ENCODE measurements at places on chromosomes 5 and 9. TPM values are rescaled to one million over a fixed set of nuclear protein-coding genes. Genes with fewer than 3 reads are reported as not detected.

The F2RL1 gene
- 26.3 TPM for total RNA-seq

The SPZ1 gene
- total RNA-seq, result not detected

The PCDHAC1 gene
- under 0.01 TPM for total RNA-seq

The IL12B gene
- total RNA-seq, result not detected

The RANBP6 gene
- total RNA-seq, result 45.3 TPM

The FIBCD1 gene
- 4.3 TPM for total RNA-seq

The UBAC1 gene
- total RNA-seq, result 27.6 TPM

DNA sequence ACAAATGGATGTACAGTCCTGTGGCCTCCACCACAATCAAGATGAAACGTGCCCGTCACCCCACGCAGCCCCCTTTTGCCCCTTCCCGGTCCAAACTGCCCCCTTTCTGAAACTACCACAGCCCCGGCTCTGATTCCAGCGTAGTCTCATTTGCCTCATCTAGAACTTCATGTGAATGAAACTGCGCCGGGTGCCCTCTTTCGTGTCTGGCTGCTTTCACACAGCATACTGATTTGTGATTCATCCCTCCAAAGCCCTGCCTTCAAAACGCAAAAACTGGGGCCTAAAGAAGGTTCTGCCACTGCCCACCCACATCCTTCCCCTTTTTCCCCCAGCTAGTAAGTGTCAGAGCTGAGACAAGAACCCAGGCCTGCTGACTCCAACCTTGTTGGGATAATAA lies 31.5 kb upstream of the NCS1 start:
- no peak for DNase-seq

DNA sequence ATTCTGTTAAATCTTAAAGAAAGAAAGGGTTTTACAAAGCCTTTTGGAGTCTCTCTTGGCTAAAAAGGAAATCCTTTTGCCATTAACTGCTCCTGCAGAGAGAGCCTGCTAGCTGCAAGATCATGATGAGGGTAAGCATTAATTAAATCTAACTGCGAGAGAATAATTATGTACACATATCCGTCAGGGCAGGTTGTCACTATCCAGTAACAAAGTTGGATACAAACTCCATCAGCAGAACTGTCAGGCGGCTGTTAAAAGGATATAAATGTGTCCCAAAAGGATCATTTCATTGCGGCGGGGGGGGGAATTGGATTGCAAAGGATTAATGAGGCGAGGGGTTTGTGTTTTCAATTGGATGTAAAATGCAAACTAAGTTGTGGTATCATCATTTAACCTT lies 289.3 kb downstream of the ASTN2 start:
- DNase-seq, result no peak

GRCh38 chr5:151772846-151773561 lies 1.2 kb downstream of the G3BP1 start:
- DNase-seq, result peak; percentile 41

DNA sequence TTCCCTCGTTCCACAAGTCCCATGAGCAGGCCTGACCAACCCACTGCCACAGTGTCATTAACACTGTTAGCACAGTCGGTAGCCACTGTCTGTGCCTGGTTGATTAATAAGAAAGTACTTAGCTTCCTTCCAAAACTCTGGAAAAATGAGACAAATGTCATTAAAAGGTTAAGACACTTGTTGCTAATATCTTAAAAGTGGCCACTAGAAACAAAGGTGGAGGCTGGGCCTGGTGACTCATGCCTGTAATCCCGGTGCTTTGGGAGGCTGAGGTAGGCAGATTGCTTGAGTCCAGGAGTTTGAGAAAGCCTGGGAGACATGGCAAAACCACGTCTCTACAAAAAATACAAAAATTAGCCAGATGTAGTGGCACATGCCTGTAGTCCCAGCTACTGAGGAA lies 194.0 kb downstream of the PDZD2 start:
- no peak for DNase-seq

GRCh38 chr5:124236361-124237205 lies 509.9 kb downstream of the ZNF608 start:
- DNase-seq, result peak; percentile 56

GRCh38 chr5:138425079-138425478 lies 13.8 kb upstream of the REEP2 start:
- no peak for DNase-seq

Data from fibroblast of villous mesenchyme (primary cell).